ENCODE measurements at places on chromosomes 11 and 22. TPM values are rescaled to one million over a fixed set of nuclear protein-coding genes. Genes with fewer than 3 reads are reported as not detected.

P4HA3 gene
- 3.9 TPM for total RNA-seq

MTA2 gene
- total RNA-seq = 88.7 TPM

ZNF214 gene
- 0.65 TPM for total RNA-seq

DAGLA gene
- total RNA-seq = 7.6 TPM

ELF5 gene
- not detected for total RNA-seq

PGGHG gene
- total RNA-seq = 14.6 TPM

LDLRAD3 gene
- 11.7 TPM for total RNA-seq

FGF3 gene
- not detected for total RNA-seq

GRM5 gene
- 0.13 TPM for total RNA-seq

RCOR2 gene
- 3.1 TPM for total RNA-seq

KRTAP5-9 gene
- 0.33 TPM for total RNA-seq

MUC5AC gene
- not detected for total RNA-seq

All from mesangial cell (primary cell).